ENCODE measurements at places on chromosomes 11 and 22.

DNA sequence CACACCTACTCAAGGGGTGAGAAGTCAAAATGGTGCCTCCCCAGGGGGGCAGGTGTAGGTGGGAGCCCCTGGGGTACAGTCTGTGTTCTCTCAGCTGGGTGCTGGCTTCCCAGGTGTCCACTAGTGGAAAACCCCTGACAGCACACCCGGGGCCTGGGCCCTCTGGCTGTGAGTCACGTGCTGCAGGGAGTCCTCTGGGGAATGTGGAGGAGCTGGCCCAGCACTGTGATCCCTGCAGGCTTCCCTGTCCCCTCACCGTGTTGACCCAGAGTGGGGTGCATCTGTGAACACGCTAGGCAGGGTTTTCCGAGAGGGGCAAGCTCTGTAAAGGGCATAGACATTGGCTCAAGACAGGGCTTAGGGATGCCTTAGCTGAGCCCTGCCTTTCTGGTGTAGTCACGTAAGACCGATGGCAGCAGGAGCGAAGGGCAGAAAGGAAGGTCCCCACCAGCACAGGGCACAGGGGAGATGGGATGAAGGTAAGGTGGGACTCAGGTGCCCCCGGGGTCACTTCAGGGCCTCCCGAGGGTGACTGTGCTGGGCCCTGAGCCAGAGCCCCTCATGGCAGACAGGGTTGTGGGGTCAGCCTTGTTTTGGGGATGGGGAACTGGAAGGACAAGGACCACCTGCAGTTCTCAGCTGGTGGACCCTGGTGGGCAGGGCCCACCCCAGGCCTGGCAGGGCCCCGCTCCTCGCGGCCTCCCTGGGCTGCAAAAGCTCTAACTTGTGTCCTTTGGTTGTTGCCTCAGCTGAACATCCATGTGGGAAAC is 14.1 kb downstream of the DERL3 start:
- no peak for DNase-seq

DNA sequence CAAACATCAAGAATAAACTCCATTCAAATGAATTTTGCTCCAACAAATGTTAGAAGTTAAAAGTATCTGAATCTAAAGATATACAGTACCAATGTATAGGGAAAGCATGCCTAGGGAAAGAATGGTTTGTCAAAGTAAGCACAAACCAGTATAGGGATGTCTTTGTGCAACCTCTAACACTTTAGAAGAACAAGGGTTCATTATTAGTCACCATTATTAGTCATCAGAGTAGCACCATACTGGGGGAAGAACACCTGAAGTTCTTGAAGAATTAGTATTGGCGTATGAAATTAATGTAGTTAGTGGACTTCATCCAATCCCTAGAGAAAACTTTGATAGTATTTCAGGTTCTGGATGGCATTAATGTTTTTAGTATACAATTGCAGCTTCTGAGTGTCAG is 943.7 kb downstream of the METTL15 start:
- peak; percentile 23 for DNase-seq

GRCh38 chr11:96331699-96332116 is 11.3 kb downstream of the MAML2 start:
- DNase-seq: peak; percentile 32

GRCh38 chr11:45964911-45965389 is 42.5 kb downstream of the LARGE2 start:
- peak; percentile 70 for DNase-seq

- DNase-seq: no peak
Observed at GRCh38 chr11:12251666-12252560, 125.5 kb upstream of the PARVA start.
